ENCODE measurements at places on chromosomes 7 and 10. TPM values are rescaled to one million over a fixed set of nuclear protein-coding genes. Genes with fewer than 3 reads are reported as not detected.

GRCh38 chr10:76885816-76886215, 751.8 kb downstream of the KCNMA1 start:
- DNase-seq, result no peak

GRCh38 chr7:129652914-129653313, 41.4 kb downstream of the NRF1 start:
- no peak for DNase-seq

DNA sequence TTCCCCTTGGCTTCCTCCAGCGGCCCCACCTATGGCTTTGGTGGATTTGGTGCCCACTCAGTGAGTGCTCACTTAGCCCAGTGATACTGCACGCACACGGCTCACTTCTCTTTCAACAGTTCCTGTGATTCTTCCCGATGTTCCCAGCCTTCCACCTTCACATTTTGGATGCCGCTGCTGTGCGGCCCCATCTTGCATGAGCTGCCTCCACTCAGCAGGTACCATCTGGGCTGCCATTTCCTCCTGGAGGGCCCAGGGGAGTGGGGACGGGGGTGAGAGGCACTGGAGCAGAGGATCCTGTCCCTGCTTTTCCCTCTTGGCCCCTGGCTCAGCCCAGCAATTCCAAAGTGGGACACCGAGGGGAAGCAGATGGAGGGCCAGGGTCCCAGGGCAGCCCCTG, 323.3 kb upstream of the ZNF32 start:
- DNase-seq, result no peak

DNA sequence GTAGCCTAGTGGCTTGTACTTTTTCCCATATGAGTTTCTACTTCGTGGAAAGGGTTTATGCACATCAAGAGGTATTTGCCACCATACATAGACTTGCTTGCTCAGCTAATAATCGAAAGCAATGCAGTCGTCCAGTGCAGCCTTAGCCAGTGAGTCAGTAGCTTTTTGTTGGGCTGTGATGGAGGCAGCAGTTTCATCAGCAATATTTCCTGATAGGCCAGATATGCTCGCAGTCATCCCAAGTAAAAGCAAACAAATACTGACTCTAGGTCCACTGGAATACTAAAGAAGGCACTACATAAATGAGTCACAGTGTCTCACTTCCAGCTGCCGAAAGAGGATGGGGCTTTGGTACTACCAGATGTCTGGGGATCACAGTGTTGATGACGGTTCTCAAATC, 2.1 kb upstream of the BNIP3 start:
- DNase-seq, result no peak

- no peak for DNase-seq
These were observed 166.6 kb downstream of the VTI1A start for GRCh38 chr10:112613620-112614019.

DNA sequence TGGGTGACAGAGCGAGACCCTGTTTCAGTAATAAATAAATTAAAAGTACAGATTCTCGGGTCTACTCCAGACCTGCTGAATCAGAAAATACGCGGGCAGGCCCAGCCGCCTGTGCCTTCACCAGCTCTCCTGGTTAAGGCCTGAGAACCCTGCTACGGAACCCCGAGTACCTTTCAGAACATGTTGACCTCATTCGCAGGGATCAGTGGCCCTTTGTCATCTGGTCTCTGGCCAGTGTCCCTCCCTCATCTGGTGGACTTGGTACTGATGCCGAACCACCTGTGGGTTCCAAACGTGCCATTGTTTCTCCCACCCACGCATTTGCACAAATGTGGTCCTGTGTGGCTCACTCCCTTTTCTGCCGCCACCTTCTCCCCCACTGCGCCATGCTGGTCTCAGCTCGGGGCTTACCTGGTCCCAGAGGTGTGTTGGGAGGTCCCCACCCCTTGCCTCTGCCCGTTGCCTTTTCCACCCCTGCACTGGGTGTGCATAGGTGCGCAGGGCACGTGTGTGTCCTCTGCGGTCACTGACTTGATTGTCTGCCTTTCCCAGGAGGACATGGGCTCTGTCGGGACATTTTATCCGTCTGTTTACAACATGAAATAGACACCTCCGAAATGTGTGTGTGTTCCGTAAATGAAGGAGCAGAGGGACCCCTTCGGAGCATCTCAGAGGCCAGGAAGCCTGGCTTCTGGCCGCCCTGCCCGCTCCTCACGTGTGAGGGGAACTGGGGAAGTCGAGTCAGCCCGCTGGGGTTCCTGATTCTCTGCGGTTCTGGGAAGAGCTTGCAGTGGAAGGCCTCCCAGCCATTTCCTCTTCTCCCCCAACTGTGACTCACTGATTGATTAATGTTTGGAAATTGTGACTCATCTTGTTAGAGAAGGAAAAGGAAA, 135.2 kb downstream of the CUX1 start:
- peak; percentile 41 for DNase-seq

Gene CYP2C8
- total RNA-seq, result not detected

Gene IGFBP3
- 221 TPM for total RNA-seq

Gene SLC13A4
- not detected for total RNA-seq

GRCh38 chr7:34939175-34939574, 98.1 kb downstream of the DPY19L1 start:
- no peak for DNase-seq

Gene TEX36
- not detected for total RNA-seq

Gene EMX2
- total RNA-seq, result not detected

DNA sequence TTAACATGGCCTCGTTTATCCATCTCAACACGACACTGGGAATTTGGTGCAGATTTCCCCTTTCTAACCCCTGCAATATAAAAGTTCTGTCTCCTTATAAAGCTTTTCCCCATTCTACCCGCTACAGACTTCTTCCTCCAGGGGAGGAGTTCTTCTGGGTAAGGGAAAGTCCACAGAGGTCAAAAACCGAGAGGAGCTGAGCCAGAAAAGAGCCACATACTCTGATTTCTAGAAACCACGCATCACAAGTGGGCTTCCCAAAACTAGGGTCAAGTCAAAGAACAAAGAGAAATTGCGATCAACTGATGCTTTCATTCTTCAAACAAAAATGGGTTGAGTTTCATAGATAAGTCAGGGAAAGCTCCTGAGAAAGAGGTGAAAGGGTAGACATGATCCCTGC, 6.8 kb downstream of the IL6 start:
- no peak for DNase-seq

- no peak for DNase-seq
These were observed 45.7 kb downstream of the HIBADH start for GRCh38 chr7:27616914-27617548.

Gene CAMK2G
- total RNA-seq, result 58.1 TPM

- DNase-seq, result no peak
These were observed 29.3 kb upstream of the VAX1 start for GRCh38 chr10:117167346-117167788.

DNA sequence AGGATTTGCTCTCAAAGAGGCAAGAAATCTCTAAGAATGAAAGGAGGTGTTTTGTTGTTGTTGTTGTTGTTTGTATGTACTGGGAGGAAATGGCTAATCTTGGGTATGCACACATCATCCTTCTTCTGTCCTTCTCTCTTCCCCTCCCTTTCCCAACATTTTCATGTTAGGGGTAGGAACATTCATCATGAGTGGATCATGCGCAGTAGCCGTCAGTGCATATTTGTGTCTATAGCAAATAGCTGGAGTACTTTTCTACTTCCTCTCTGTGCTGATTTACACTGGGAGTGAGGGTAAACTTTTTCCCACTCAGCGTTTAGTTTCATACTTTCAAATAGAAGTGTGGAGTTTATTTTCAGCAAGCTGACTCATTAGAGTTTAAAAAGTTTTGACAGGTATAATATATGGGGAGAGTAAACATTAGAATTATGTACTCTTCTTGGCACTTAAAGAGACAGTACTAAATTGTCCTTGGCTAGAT, 80.5 kb upstream of the PRKG1 start:
- DNase-seq, result no peak

Gene SLC29A4
- total RNA-seq, result 1.9 TPM

DNA sequence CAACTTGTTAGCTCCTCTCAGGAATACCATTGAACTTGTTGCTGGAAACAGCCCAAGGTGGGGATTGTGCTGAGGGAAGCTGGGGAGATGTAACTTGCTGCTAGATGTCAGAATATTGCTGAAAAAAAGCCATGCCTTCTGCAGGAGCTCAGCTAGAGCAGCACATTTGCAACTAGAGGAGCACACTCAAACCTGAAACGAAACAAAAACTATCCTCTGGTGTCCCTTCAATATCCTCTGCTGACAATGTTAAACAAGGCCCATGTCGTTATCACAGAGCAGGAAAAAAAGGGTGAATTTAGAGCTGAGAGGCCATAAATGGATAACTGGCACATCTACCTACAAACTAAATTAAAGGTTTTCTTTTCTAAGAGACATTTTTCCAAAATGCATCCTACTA, 53.7 kb upstream of the MACC1 start:
- DNase-seq, result no peak

- DNase-seq, result no peak
These were observed 128.4 kb downstream of the SFMBT2 start for GRCh38 chr10:7282457-7282856.

Gene CLCN1
- total RNA-seq, result 0.34 TPM

DNA sequence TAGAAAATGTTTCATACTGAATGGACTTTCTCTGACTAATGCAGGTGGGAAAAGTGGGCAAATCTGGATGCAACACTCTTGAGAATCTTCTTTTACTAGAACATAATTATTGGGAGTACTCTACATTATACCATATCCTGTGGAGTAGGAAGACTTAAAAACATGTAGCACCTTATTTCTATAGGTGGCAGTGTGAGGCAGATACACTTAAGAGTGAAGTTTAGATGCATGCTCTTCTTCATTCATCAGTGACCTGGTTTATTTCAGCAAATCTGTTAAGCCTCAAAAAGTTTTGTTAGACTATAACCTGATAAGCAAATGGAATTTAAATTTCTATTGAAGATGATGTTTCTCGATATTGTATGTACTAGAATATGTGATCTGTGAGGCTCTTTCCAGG, 1087.1 kb upstream of the LRRN3 start:
- DNase-seq, result no peak

- DNase-seq, result no peak
These were observed 283.5 kb upstream of the HABP2 start for GRCh38 chr10:113269333-113269732.

- no peak for DNase-seq
These were observed 180.8 kb downstream of the RAB11FIP2 start for GRCh38 chr10:117865945-117866344.

GRCh38 chr7:46099076-46099475, 178.0 kb upstream of the IGFBP3 start:
- DNase-seq, result no peak

GRCh38 chr7:44494960-44495359, 4.5 kb upstream of the NUDCD3 start:
- DNase-seq, result no peak

Gene MBL2
- total RNA-seq, result not detected

DNA sequence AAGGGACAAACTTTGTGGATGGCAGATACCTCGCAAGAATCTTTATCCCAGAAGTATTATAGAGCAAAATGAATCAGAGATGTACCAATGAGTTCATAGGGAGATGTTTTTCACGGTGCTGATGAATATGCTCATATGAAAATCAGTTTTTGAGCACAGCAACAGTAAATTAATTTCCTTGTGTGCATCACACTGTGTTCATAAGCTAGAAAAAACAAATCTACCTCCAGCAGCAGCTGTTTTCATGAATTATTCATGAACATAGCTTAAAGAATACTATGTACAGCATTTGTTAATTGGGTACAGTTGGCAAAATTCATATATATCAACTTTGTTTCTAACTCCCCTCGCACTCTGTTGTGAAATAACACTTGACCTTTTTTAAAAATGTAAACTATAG, 809.8 kb downstream of the GRM8 start:
- DNase-seq, result no peak

DNA sequence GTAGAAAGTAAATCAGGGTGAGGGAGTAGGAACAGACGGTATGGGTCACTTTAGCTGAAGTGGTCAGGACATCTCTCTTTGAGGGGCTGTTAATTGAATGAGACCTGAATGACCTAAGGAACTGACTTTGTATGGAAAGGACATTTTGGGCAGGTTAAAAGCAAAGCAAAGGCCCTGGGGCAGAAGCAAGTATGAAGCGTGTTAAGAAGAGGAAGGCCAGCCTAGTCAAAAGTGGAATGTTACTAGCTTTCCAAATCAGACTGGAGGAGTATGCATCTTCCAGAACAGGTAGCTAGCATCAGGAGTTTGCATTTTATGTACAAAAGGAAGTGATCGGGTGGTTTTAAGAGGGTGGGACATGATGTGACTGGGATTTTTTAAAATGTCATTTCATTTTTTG, 70.9 kb upstream of the PCGF5 start:
- no peak for DNase-seq

GRCh38 chr7:11714205-11714604, 117.8 kb downstream of the THSD7A start:
- DNase-seq, result no peak

Gene NPFFR1
- total RNA-seq, result 0.20 TPM

GRCh38 chr10:98569853-98570252, 123.1 kb upstream of the HPS1 start:
- no peak for DNase-seq

Gene FAM25A
- not detected for total RNA-seq

Gene CDK14
- total RNA-seq, result 31.4 TPM

- DNase-seq, result no peak
These were observed 73.8 kb downstream of the LRGUK start for GRCh38 chr7:134200970-134201369.

Gene KLF14
- 0.17 TPM for total RNA-seq

Gene JAKMIP3
- 0.05 TPM for total RNA-seq

DNA sequence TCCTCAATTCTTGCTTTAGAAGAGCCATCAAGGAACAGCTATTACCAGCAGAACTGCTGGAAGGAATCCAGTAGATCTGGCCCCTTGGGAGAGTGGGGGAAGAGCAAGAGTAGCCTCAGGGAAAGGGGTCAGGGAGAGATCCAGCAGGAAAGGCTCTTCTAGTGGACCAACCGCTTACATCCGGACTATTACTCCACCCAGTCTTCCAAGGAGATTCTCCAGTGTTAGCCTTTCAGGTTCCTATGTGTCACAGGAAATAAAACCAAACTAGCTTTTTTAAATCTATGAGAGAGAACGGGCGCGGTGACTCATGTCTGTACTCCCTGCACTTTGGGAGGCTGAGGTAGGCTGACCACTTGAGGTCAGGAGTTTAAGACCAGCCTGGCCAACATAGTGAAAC, 34.3 kb downstream of the TET1 start:
- DNase-seq, result peak; percentile 7

Gene DMTF1
- total RNA-seq, result 58.3 TPM

DNA sequence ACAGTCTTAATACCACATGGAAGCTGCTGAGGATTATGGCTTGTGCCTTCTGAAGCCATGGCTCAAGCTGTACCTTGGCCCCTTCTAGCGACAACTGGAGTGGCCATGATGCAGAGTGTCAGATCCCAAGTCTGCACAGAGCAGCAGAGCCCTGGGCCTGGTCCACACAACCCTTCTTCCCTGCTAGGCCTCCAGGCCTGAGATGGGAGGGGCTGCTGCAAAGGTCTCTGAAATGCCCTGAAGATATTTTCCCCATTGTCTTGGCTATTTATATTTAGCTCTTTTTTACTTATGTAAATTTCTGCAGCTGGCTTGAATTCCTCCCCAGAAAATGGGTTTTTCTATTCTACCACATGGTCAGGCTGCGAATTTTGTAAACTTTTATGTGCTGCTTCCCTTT, 804.6 kb upstream of the ZWINT start:
- DNase-seq, result no peak

GRCh38 chr7:20745702-20746101, 41.0 kb downstream of the SP8 start:
- no peak for DNase-seq

Gene VSTM2A
- total RNA-seq, result not detected

All from Calu3 (cell line).